ENCODE measurements at places on chromosomes 11 and 22.

DNA sequence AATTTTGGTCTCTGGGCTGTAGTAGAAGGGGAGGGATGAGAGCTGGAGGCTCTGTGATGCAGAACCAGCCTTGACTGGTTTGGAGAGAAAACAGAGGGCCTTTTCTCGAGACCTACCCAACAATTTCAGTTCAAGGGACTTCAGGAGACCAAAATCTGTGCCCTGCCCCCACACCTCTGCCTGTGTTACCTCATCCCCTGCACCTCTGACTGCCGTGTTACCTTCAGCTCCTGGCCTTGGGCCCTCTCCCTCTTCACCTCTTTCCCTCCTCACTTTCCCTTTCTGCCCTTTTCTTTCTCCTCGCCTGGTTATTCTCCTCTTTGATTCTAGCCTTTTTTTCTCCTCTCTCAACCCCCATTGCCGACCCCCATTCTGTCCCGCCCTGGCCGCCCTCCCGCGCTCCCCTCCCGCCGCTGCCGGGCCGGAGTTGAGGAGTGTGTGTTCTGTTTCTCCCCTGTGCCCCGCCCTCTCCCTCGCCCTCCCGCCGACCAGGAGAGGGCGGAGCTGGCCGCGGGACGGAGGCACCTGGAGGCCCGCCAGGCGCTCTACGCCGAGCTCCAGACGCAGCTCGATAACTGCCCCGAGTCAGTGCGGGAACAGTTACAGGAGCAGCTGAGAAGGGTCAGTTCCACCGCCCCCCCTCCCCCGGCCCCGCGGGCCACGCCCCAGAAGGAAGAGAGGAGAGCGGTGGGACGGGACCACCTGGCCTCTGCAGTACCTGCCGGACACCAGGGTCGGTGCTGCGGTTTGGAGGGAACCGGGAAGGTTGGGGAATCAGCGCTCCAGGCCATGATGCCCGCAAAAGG lies 27.2 kb downstream of the PHLDB1 start:
- peak; percentile 86 for DNase-seq

- DNase-seq = no peak
These were observed 395.3 kb downstream of the BRD1 start for GRCh38 chr22:49432211-49432896.

DNA sequence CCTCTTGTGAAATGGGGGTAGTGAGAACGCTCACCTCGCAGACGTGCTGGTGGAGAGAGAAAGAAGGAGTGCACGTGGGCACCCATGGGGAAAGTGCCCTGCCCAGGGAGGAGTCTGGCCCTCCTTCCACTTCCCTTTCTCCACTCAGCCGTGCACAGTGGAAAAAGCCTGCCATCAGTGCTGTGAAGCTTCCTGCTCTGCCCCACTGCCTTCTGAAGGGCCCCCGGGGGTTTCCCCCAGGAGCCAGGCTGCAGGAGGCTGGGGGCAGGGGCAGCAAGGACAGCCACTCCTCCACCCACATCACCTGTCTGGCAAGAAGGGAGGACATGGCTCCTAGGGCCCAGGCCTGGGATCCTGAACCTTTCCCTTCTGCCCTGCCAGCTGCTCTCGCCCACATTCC lies 7.6 kb downstream of the TP53I11 start:
- DNase-seq = no peak

- no peak for DNase-seq
These were observed 102.2 kb downstream of the MICAL3 start for GRCh38 chr22:17921871-17922821.

DNA sequence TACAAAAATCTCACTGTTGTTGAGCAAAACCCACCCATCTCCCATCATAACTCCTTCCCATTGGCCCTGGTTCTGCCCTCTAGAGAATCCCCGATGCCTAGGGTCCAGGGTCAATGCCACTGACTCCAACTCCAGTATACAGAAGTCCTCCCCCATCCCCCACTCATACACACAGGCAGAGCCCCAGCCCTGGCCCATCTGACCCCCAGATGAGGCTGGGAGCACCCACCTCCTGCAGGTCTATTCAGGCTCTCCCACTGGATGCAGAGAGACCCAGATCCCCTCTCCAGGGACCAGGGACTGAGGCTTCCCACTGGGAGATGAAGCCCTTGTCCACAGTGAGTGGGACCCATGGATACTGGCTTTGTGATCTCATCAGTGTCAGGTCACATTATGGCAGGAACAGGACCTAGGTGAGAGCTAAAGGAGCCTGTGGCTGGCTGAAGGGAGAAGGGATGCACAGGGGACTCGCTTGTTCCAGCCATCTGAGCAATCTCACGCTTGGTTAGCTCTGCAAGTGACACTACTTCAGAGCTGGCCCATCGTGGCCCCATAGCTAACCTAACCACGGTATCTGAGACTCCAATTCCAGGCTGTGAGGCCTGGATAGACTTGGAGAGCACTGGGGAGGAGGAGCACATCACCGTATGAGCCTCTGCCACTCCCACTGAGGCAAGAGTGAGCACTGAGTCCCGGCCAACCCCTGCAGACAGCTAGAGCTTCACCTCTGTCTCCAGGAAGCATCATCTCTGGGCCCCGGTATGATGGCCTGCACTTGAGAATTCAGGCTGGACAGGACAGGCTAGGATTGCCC lies 35.7 kb downstream of the TRIM29 start:
- DNase-seq = no peak

GRCh38 chr11:71119656-71120269 lies 132.6 kb downstream of the SHANK2 start:
- DNase-seq = no peak

- DNase-seq = peak; percentile 95
These were observed 216.3 kb upstream of the TBCEL start for GRCh38 chr11:120807414-120808150.

GRCh38 chr11:79663017-79663416 lies 222.2 kb upstream of the TENM4 start:
- DNase-seq = no peak

GRCh38 chr11:76610871-76611475 lies 59.6 kb downstream of the LRRC32 start:
- DNase-seq = no peak

DNA sequence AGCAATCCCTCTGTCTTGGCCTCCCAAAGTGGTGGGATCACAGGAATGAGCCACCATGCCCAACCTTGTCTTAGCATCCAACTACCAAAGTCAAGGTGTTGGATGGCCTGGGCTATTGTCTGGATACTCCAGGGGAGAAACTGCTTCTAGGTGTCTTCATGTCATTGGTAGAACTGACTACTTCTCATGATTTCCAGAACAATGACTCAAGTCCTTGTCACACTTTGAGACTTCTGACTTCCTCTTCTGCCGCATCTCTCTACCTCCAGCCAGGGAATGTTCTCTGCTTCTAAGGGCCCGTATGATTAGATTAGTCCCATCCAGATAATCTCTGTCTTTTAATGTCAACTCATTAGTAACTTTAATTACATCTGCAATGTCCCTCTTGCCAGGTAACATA lies 30.6 kb downstream of the APOL6 start:
- DNase-seq = no peak

DNA sequence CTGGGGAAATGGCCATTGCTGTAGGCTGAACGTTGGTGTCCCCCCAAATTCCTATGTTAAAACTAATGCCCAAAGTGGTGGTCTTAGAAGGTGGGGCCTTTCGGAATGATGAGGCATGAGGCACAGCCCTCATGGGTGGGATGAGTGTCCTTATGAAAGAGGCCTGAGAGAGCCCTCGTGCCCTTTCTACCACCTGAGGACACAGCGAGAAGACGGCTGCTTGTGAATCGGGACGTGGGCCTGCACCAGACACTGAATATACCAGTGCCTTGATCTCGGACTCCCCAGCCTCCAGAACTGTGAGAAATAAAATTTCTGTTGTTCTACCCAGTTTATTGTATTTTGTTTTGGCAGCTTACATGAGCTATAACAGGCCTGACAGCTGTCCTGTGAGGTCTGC lies 162.9 kb upstream of the B3GAT1 start:
- DNase-seq = no peak

GRCh38 chr11:34516247-34517040 lies 2.9 kb upstream of the ELF5 start:
- no peak for DNase-seq

GRCh38 chr11:85679576-85679975 lies 6.4 kb downstream of the CCDC89 start:
- no peak for DNase-seq

GRCh38 chr11:79758325-79758724 lies 317.5 kb upstream of the TENM4 start:
- DNase-seq = no peak

GRCh38 chr22:43171607-43172006 lies 15.3 kb downstream of the TTLL12 start:
- DNase-seq = no peak

DNA sequence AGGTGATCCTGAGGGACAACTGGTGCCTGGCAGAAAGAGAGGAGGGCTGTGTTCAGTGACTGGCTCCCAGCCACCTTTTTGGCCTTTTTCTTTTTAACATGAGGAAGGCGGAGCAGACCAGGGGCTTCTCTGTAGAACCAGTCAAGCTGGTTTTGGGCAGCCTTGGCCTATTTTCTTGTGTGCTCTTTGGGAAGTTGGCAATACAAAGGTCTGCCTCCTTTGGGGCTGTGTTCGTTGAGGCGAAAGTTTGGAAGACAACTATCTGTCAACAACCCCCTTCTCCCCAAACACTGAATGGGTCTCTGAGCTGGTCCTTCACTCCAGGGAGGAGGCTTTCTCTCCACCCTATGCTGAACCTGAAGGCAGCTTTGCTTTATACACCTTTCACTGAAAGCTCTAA lies 8.5 kb downstream of the MARK2 start:
- peak; percentile 94 for DNase-seq

DNA sequence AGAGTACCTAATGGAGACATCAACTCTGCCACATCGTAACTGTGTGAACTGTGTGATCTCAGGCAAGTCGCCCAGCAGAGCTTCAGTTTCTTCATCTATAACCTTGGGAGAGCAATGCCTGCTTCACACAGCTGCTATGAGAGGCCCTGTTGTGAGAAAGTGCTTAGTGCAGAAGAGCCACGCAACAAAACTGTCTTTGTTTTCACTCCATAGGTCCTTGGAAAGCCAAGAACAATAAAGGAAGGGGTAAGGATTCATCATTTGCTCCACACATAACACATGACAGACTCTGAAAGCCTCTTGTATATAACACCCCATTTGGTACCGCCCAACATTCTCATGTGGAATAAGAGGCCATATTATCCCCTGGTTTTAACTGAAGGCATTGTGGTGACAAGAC lies 231.9 kb upstream of the ISX start:
- DNase-seq = no peak

DNA sequence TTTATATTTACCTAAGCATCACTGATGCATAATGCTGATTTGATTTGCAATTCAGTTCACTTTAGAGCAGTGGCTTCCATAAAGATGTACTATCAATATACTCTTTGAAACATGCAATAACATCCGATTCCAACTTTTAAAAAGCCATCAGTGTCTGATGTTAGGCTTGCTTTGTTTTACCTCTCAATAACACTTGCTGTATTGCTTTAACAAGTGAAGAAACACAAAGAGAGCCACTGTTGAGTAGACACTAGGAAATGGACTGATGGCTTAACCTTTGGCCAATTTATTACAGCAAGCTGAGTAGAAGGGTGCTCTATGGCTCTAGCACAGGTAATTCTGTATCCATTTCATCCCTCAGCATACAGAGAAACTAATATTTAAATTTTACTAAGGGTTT lies 122.1 kb downstream of the FCHSD2 start:
- no peak for DNase-seq

GRCh38 chr11:34397120-34397519 lies 39.3 kb upstream of the ABTB2 start:
- DNase-seq = no peak

DNA sequence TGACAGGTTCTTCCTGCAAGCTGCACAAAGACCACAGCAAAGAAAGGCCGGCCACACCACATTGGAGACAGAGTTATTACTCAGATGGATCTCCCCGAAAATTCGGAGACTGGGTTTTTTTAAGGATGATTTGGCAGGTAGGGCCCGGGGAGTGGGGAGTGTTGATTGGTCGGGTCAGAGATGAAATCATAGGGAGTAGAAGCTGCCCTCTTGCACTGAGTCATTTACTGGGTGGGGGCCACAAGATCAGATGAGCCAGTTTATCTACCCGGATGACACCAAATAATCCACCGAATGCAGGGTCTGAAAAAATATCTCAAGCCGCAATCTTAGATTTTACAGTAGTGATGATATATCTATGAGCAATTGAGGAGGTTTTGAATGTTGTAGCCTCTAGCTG lies 401.8 kb upstream of the FAT3 start:
- DNase-seq = peak; percentile 23

GRCh38 chr22:32622004-32622743 lies 147.6 kb downstream of the FBXO7 start:
- DNase-seq = no peak

DNA sequence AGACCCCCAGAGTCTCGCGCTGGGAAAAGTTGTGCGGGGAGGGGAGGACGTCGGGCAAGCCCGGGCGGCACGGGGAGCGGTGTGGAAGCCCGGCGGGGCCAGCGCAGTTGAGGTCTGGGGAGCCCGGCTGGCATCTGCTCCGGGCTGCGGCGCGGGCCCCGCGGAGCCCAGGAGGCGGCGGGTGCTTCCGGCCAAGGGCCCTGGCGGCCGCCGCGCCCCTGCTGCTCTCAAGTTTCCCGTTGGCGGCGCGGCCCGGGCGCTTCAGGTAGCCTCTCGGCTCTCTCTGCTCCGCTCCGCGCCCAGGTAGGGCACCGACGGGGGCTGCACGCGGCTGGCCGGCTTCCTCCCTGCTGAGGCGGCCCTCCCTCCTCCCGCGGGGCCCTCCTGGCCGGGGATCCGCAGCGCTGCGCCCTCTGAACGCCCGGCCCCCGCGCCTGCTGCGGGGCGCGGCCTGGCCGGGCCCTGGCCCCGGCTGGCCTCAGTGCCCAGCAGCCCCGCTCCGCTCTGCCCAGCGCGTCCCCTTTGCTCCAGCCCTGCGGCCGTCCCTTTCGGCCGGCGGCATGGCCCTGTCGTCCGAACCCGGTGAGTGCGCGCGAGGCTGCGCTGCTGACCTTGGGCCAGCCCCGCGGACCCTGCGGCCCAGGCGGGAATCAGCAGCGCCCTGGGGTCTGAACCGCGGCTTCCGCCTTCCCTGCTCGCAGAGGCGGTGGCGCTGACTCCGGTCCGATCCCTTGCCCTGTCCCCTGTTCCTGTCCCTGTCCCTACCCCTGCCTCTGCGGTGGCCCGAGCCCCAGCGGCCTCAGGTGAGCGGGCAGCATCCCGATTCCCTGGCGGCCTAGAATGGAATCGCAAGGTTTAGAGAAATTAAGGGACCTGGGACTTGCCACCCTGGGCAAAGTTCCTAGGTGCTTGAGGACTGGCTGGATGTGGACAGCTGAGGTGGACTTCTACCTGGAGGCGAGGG lies 4.3 kb upstream of the AMPD3 start:
- DNase-seq = peak; percentile 79

- no peak for DNase-seq
These were observed 24.3 kb downstream of the SAAL1 start for GRCh38 chr11:18081551-18081950.
